Right lobe of liver (tissue), 6 donors: ENCODE measurements at places on chromosomes 1 and 21.
A peak's percentile ranks its signal among the peaks of the same experiment; 100 is the strongest.

- H3K27me3 ChIP-seq, result no peaks in the 10 kb centered on the region
- H3K27ac ChIP-seq, result no peak overlapping the region
- H3K36me3 ChIP-seq, result no peaks in the 10 kb centered on the region
- DNase-seq, result no peak
- no peak overlapping the region for H3K4me3 ChIP-seq
Observed at GRCh38 chr1:7896994-7897393, 43.6 kb downstream of the TNFRSF9 start.

GRCh38 chr1:92764116-92764515 is 20.8 kb downstream of the EVI5 start:
- H3K27me3 ChIP-seq, result no peaks in the 10 kb centered on the region
- no peak overlapping the region for H3K27ac ChIP-seq
- H3K36me3 ChIP-seq, result no peaks in the 10 kb centered on the region

GRCh38 chr1:216034506-216034905 is 388.7 kb downstream of the USH2A start:
- H3K27ac ChIP-seq, result no peak overlapping the region
- H3K4me3 ChIP-seq, result no peak overlapping the region
- no peaks in the 10 kb centered on the region for H3K4me1 ChIP-seq
- H3K36me3 ChIP-seq, result no peaks in the 10 kb centered on the region

- H3K4me1 ChIP-seq, result no peaks in the 10 kb centered on the region
- no peaks in the 10 kb centered on the region for H3K27me3 ChIP-seq
- DNase-seq, result no peak
- no peak overlapping the region for H3K4me3 ChIP-seq
- H3K27ac ChIP-seq, result peak overlapping the region; percentile 26
Observed at GRCh38 chr1:160607672-160608032, 28.4 kb upstream of the CD84 start.

DNA sequence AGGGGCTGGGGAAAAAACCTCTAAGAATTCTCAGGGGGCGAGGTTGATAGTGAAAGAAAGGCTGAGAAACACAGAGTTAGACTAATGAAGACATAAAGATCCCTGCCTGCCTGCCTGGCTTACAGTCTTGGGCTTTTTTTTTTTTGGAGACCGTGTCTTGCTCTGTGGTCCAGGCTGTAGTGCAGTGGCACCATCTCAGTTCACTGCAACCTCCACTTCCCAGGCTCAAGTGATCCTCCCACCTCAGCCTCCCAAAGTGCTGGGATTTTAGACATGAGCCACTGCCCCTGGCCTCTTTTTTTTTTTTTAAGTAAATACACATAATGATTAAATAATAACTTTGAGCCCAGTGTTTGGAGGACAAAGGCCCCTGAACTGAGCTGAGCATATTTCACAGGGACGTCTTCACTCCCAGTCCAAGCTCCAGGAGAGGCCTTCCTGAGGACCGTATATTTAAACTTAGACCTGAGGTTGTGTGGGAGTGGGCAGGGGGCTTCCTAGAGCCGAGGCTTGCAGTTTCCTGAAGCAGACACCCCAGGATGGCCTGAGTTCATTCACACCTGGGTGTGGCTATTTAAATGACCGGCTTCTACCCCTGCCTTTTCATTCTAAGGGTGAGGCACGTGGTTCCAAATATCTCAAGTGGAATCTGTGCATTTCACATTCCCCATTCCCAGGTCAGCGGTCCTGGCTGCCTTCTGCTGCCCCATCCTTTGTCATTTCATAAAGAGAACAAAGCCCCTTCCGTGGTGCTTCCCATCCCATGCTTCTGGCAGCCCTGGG is 16.0 kb upstream of the EFHD2 start:
- no peaks in the 10 kb centered on the region for H3K27me3 ChIP-seq
- no peaks in the 10 kb centered on the region for H3K36me3 ChIP-seq
- H3K4me1 ChIP-seq, result no peaks in the 10 kb centered on the region
- DNase-seq, result no peak

DNA sequence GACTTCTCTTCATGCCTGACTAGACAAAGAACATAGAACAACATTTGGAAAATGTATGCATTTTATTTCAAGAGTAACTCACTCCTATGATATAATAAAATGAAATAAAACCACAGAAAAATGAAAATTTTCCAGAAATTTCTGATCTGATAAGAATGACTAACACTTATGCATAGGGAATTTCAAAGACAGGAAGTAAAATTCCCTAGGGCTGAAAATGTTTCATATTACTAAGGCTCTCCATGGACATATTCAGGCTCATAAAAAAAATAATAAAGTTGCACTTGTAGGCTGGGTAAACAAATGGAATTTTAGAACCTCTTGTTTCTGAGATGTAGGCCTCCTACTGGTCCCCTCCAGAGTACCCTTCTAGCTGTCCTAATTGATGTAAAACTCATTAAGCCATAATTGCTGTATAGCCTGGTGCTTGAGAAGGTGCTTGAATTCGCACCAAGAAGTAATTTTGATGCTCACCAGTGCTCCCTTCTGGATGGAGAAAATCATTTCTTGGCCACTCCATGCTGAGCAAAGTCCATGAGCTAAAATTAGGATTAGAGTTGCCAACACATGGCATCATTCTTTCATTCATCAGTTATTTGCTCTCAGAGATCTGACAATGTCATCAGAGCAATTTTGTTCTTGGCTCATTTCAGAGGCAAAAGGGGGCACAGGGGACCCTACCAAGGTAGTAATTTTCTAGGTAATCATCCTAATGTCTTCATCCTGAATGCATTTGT is 641.0 kb upstream of the CAMK1G start:
- no peak overlapping the region for H3K4me3 ChIP-seq
- no peaks in the 10 kb centered on the region for H3K27me3 ChIP-seq
- H3K27ac ChIP-seq, result no peak overlapping the region
- no peak for DNase-seq
- H3K4me1 ChIP-seq, result no peaks in the 10 kb centered on the region

- H3K4me1 ChIP-seq, result no peaks in the 10 kb centered on the region
- no peak for DNase-seq
- no peak overlapping the region for H3K4me3 ChIP-seq
- H3K27ac ChIP-seq, result no peak overlapping the region
Observed at GRCh38 chr1:175480343-175480822, 263.0 kb downstream of the TNR start.

- no peak overlapping the region for H3K4me3 ChIP-seq
- H3K27ac ChIP-seq, result no peak overlapping the region
- no peak for DNase-seq
- no peaks in the 10 kb centered on the region for H3K27me3 ChIP-seq
Observed at GRCh38 chr1:24198766-24199165, 11.7 kb upstream of the IFNLR1 start.

DNA sequence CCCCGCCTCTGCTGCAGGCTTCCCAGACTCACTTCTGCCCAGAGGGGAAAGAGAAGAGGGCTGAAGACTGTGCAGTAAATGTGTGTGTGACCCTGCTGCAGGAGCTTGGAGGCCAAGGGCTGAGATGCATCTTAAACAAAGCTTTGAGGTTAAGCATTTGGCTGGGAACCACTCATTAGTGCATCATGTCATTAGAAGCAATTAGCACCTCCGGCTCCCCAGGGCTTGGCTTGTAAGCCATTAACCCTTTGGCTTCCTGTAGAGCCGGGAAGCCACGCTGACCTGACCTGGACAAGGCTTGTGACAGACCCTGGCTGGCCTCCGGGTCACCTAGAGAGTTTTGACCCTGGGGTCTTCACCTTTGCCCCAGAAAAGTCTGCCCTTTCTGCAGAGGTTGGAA is 77.0 kb downstream of the CSMD2 start:
- H3K4me3 ChIP-seq, result no peak overlapping the region
- no peaks in the 10 kb centered on the region for H3K4me1 ChIP-seq
- DNase-seq, result no peak
- no peaks in the 10 kb centered on the region for H3K36me3 ChIP-seq

GRCh38 chr1:185162491-185162890 is 5.5 kb downstream of the SWT1 start:
- no peaks in the 10 kb centered on the region for H3K4me1 ChIP-seq
- no peaks in the 10 kb centered on the region for H3K36me3 ChIP-seq
- H3K27me3 ChIP-seq, result no peaks in the 10 kb centered on the region
- no peak overlapping the region for H3K27ac ChIP-seq
- H3K4me3 ChIP-seq, result no peak overlapping the region

- DNase-seq, result no peak
- no peaks in the 10 kb centered on the region for H3K27me3 ChIP-seq
- peaks cover 2% of the 10 kb centered on the region for H3K4me1 ChIP-seq
- no peaks in the 10 kb centered on the region for H3K36me3 ChIP-seq
- H3K27ac ChIP-seq, result no peak overlapping the region
Observed at GRCh38 chr1:220685879-220686278, 4.3 kb upstream of the C1orf115 start.

DNA sequence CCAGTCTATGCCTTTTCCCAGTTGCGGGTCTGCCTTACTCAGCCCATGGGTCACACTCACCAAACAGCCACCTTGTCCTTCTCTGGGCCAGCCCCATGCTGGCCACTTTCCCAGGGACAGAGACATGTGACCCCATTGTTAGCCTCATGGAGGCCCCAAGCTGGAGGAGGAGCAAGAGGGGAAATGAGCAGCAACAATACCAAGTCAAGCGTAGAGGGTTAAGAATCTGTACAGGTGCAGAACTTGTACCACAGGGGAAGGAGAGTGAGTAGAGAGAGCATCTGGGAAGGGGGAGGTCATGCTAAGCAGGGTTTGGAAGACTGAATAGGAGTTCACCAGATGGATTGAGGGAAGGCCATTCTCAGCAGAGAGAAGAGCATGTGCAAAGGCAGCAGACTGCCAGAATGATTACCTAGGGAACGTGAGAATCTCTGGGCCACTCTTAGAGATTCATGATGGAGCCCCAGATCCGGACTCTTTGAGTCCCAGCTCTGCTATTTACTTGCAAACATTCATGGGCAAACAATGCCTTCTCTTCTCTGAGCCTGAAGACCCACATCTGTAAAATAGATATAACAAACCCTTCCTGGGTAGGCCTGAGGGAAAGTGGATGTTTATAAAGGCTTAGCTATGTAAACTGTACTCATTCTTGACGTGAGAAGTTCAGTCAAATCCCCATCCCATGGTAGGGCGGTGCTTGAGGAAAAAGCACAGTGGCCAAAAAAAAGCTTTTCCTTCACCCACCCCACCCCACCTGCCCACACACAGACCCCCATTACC is 2.8 kb upstream of the SLC2A1 start:
- no peak for DNase-seq
- H3K27ac ChIP-seq, result no peak overlapping the region
- H3K27me3 ChIP-seq, result no peaks in the 10 kb centered on the region
- no peak overlapping the region for H3K4me3 ChIP-seq
- no peaks in the 10 kb centered on the region for H3K36me3 ChIP-seq

- H3K4me1 ChIP-seq, result no peaks in the 10 kb centered on the region
- DNase-seq, result no peak
- H3K27me3 ChIP-seq, result no peaks in the 10 kb centered on the region
- no peak overlapping the region for H3K27ac ChIP-seq
- H3K36me3 ChIP-seq, result no peaks in the 10 kb centered on the region
- no peak overlapping the region for H3K4me3 ChIP-seq
Observed at GRCh38 chr21:45698493-45699184, 55.1 kb downstream of the PCBP3 start.

- no peak overlapping the region for H3K4me3 ChIP-seq
- H3K4me1 ChIP-seq, result no peaks in the 10 kb centered on the region
- no peaks in the 10 kb centered on the region for H3K36me3 ChIP-seq
- DNase-seq, result no peak
Observed at GRCh38 chr1:33928251-33928650, 64.4 kb downstream of the HMGB4 start.

- H3K36me3 ChIP-seq, result no peaks in the 10 kb centered on the region
- no peak overlapping the region for H3K4me3 ChIP-seq
- no peaks in the 10 kb centered on the region for H3K27me3 ChIP-seq
Observed at GRCh38 chr1:3402258-3403010, 52.0 kb upstream of the ARHGEF16 start.

DNA sequence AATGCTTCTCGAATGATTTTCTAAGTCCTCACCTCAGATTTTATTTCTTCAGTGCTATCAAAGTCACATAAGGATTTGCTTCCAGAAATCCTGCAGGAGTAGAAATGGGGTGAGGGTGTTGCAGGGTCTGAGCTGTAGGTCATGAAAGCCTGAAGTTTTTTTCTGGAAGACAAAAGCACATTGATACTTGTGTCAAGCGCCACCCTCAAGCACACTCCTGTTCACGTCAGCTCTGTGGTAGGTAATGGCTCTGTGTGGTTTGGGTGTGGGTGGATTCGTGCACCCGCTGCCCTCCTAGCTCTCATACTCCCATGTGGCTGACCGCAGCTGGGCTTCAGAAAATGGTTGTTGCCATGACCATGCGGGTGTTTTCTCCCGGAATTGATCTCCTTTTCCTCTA is 39.9 kb downstream of the AKNAD1 start:
- DNase-seq, result no peak
- no peaks in the 10 kb centered on the region for H3K27me3 ChIP-seq

DNA sequence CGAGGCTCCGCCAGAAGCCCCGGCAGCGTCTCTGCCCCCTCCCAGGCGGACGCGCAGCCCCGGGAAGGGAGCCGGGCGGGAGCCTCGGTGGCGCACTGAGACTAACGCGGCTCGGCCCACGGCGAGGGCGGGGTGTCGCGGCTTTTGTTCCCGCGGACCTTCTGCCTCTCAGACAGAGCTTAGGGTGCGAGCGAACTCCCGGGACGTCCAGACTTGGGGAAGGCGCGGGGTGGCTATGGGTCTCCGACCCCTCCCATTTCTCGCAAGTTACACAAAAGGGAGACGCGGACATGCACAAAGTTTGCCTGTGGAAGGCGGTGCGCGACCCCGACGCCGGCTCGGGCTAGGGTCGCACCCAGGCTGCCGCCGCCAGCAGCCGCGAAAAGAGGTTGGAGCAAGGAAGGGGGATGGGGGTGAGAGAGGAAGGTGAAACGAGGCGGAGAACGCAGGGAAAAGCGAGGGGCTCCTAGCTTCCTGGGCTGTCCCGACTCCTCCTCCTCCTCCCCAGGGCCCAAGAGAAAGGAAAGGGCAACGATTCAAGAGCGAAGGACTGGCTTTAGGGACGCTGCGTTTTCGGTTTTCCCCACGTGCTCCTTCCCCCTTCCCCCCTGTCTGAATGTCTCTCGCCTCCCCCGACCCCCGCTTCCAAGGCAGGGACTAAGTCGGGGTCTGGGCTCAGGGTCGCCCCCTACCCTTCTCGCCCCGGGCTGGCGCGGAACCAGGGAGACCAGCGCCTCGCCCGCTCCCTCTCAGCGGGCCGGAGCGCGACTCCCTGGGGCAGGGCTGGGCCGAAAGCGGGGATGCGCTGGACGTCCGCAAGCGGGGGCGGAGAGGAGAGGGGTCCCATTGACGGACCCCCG is 729 bp downstream of the APP start:
- no peaks in the 10 kb centered on the region for H3K36me3 ChIP-seq
- H3K27me3 ChIP-seq, result no peaks in the 10 kb centered on the region
- no peaks in the 10 kb centered on the region for H3K4me1 ChIP-seq
- peak; percentile 78 for DNase-seq
- peak overlapping the region; percentile 88 for H3K27ac ChIP-seq
